ENCODE measurements at places on chromosomes 6 and 20.

GRCh38 chr6:47478233-47479139, 897 bp downstream of the CD2AP start:
- peak; percentile 38 for DNase-seq

DNA sequence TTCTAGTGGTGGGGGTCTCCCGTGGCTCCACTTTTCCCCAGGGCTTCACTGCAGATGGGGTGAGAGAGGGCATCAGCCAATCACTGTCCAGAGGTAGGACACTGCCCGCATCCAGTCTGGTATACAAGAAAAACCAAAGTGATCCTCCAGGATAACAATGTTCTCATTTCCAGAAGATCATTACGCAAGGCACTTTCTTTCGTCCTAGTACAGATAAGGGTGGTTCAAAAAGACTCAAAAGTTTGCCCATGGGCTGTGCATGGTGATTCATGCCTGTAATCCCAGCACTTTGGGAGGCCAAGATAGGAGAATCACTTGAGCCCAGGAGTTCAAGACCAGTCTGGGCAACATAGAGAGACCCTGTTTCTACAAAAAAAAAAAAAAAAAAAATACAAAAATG, 16.4 kb downstream of the GMDS start:
- no peak for DNase-seq

DNA sequence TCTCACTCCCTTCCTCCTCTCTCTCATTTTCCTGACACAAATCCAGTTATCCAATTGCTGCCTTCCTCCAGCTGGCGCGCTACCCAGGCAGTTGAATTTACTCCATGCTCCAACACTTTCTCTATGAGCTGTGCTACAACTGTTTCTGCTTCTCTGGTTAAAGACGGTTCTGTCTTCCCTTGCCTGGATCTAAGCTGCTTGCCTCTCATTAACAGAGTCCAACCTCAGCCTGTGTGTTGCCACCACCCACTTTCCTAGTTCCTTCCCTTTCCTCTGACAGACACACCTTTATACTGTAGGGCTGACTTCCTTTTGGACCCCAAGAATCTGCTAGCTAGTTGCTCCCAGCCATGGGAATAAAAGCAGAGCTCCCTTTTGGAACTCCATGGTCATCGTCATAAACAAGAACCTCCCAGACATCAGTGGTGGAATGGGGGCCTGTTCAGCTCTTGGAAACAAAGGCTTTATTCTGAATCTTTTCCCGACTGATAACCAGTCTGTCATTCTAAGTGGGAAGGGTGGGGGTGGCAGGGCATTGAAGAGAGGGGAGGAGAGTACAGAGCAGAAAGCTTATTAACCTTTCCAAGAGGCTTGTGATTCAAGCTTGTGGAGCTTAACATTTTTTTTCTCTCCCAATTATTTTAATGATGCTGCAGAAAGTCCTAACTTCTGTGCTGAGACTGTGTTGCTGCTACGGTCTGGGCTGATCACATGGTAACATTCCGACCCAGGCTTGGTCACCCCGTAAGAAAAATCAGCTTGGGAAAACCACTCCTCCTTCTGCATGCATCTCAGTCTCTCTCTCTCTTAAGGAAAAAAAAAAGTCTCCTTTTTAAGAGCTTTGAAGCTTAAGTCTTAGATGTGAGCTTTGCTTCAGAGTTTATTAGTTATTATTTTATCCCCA, 31.3 kb upstream of the BMP2 start:
- DNase-seq: no peak

DNA sequence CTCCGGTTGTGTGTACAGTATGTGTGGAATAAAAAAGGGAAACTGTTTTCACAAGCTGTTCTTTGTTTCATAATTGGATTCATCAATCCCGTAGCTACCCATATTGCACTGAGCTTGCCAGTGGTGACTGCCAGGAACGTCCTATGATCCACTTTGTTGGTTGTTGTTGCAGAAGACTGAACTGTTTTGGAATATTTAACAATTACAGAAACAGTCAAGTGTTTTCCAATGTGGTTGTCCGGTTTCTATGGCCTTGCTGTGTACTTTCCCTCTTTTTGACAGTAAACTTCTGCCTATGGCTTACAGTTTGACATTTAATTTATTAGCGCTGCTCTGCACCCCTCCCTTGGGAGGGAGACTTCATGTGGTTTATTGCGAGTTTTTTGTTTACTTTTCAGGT, 141.2 kb downstream of the DTNBP1 start:
- DNase-seq: no peak

- DNase-seq: no peak
These were observed 81.4 kb downstream of the SERAC1 start for GRCh38 chr6:158086504-158087223.

DNA sequence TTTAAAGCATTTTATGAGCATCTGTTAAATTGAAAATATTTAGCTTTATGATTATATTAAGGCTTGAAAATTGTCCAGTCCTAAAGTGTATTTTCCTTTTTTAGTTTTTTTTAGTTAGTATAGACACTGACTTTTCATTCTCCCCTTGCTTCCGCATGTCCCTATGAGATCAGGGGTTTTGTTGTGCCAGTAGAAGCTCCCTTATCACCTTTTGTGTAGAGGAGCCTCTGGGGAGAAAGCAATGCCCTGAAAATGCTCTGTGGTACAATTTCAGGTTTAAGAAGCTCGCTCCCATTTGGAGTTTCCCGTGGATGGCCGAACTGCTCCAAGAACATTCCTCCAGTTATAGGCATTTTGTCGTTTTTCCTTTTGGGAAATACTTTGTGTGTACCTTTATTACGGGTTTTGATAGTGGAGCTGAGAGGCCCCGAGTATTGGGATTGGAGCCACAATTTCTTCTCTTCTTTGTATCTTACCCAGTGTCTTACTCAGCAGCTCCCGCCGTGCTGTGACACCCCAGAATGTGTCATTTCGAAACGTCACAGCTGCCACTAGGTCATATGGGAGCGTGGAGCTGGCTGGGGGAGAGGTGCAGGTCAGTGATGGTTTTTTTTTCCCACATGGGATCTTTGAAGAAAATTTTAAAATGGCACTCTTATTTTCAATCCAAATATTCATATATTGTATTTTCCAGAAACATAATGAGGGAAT, 49.9 kb downstream of the RPRD1B start:
- no peak for DNase-seq

- DNase-seq: no peak
These were observed 3.6 kb downstream of the CCND3 start for GRCh38 chr6:41937861-41938574.

DNA sequence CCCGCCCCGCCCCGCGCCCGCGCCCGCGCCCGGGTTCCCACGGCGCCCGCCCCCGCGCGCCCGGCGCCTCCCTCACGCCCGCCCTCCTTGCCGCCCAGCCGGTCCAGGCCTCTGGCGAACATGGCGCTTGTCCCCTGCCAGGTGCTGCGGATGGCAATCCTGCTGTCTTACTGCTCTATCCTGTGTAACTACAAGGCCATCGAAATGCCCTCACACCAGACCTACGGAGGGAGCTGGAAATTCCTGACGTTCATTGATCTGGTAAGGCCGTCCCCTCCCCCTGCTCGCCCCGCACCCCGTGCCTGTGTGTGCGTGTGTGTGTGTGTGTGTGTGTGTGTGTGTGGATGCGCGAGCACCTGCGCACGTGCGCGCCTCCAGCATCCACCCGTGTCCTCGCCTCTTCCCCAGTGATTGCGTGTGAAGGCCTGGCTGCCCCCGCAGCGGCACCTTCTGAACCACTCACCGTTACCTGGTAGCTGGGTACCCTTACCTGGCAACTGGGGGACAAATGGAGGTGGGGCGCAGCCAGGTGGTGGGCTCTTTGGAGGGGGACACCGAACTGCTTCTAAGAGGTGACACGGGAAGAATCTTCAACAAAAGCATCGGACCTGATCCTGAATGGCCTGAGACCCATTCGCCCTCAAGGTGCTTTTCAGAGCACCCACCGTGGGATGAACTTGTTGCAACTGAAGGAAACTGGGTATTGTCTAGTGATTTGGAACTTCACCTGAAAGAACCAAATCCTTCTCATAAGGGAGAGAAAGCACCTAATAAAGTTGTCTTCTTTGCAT, at the start of gene AIG1:
Gene AIG1 (plus strand): TSS at position 84 of the 791 bp plus-strand sequence. CDS start 37 bp downstream, at position 121.
- no peak for DNase-seq

DNA sequence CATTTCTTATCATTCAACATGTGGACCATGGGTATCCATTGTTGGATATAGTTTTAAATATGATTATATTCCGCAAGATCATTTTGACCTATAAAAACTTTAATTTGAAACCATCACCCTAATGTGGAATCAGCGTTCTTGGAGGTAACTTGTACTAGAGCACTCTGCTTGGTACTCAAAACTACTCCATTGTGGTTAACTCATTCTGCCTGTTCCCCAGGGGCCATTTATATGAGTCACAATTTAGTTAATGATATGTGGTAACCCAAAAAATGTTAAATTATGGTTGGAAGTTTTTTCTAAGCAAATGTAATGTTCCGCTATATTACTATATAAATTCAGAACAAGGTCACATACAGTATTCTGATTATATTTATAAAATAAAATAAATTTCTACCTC, 109.3 kb downstream of the TRDN start:
- DNase-seq: no peak

DNA sequence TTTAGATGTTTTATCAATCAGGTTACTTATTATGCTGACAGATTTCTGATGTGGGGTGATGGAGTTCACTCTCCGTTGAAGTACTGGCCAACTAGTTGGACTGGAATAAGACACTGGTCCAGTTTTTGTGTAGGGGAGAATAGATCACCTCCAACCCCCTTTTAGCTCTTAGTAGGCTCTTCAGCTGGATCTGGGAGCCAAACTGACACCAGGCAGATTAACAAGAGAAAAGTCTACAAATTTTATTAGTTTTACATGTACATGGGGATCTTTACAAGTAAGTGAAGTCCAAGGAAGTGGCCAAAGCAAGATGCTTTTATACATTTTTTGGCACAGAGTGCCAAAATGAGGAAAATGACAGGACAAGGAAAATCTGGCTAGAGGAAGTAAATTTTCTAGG, 107.1 kb downstream of the UBE3D start:
- no peak for DNase-seq

DNA sequence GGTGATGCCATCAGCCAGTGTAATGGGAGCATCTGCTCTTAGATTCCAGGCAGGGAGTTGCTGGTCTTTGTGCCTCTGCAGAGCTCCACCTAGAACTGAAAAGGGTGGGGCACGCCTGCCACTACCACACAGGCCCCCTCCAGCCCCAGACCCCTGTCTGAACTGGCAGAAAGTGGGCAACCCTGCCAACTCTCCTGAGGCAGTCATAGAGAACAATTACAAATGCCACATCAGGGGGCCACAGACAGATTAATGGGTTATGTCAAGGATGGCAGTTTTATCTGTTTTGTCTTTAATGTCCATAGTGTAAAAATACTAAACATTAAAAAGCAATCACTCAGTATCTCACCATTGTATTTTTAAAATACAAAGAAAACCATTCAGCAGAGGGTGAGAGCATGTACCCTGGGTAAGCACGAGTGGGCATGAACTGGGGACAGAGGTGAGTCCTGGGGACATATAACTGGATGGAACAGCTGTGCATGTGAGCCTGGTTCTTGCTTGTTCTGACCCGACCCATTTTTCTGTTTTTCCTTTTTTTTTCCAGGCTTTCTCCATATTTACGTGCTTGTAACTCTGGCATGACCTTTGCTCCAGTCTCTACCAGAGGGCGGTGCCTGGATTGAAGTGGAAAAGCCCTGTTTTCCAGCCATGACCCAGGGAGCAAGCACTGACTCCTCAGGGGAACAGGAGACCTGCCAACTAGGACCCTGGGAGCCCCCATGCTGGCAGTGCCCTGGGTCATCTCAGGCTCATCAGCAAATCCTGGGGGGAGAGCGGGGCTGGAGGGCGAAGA, 8.2 kb downstream of the TRAF3IP2 start:
- DNase-seq: no peak

DNA sequence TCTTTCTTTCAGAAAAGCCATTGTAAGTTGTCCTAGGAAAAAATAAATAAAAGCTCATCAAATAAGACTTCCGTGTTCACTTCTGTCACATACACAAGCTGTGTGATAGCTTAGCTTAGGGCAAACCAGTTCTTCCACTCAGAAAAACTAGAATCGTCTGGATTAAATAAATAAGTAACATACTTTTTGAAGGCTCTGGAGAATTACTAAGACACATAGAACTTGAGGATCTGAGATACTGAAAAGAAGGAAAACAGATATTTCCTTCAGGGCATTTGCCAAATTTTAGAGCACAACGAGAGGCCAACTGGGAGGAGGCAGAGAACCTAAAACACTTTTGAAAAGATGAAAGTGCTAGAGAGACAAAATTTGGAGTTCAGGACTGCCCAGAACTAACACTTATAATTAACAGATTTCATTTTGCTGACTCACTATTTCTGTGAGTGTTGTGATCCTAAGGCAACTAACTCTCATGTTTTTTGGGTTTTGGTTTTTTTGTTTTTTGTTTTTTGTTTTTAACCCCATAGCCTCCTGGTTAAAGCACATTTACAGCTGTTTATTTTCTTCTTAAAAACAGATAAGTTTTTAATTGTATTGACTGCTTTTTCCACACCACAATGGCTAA, 38.7 kb upstream of the THEMIS start:
- no peak for DNase-seq

GRCh38 chr6:90110971-90111370, 185.7 kb downstream of the BACH2 start:
- DNase-seq: no peak

GRCh38 chr6:158906926-158907325, 87.8 kb upstream of the EZR start:
- DNase-seq: no peak

GRCh38 chr20:48630342-48631075, 197.3 kb downstream of the PREX1 start:
- no peak for DNase-seq

GRCh38 chr6:53793318-53794136, 1.3 kb upstream of the LRRC1 start:
- DNase-seq: peak; percentile 46

DNA sequence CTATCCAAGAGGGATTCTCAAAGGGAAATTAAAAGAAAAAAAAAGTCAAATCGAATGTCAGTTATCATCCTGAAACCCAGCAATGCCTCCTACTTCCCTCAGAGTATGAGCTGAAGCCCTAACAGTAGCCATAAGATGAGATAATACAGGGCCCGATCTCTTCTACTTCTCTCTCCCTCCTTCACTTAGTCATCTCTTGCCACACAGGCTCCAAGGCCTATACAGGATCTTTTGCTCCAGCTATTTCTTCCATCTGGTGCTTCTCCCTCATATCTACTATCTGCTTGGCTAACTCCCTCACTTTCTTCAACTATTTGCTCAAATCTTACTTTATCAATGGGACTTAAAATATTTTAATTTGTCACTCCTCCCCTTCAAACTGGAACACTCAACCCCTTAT, 215.3 kb downstream of the RNGTT start:
- DNase-seq: no peak

DNA sequence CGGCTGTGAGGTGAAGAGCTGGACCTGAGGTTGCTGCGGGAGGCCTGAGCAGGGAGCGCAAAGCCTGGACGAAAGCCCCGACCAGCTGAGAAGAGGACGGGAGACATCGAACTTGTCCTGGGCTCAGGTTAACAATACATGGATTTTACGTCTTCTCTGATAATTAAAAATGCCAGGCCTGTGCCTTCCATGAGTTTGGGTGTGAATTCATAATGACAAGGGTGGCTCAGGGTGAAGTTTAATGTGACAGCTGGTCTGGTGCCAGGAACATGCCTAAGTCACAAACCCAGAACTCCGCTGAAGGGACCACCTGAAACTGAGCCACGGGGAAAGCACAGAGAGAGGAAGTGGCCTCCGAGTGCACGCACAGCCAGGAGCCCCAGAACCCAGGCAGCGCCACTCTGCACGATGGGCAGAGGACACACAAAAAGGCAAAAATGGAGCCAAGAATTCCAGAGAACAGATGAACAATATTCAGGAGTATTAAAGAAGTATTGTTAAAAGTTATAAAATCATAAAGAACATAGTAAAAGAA, 150.1 kb upstream of the RPS6KA2 start:
- no peak for DNase-seq

Measured in NCI-H2029 treated with DMSO at 0.1 percent for 48 hours (cell line).